ENCODE measurements at places on chromosomes 2 and 18. TPM values are rescaled to one million over a fixed set of nuclear protein-coding genes. Genes with fewer than 3 reads are reported as not detected.
A peak's percentile ranks its signal among the peaks of the same experiment; 100 is the strongest.

TMEM178A gene
- total RNA-seq = 0.16 TPM

DNA sequence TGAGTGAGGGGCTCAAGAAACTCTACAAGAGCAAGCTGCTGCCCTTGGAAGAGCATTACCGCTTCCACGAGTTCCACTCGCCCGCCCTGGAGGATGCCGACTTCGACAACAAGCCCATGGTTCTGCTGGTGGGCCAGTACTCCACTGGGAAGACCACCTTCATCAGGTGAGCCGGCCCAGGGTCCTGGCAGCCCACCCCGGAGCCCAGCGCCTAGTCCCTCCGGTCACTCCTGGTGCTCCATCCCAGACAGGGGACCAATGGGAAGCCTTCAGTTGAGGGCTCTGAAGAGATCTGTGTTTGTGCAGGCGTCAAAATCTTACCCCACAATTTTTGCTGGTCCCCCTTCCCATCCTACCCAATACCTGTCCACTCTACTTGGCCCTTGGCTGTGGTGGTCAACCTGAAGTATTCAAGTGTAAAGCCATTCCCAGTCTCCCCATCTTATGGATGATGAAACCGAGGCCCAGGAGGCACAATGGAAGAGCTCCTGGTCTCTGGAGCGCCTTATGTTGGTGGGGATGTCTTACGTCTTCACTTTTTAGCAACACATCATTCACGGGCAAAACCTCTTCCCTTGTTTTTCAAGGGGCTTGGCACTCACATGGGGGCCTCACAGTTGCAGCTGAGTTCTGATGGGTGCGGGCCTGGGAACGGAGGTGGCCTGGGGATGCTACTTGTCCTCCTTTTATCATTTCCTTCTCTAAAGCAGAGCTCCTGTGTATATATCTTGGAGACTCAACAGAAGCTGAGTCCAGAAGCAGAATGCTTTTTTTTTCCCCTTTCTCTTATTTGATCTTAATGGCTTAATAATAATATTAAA is 941 bp downstream of the EHD3 start:
- no peak for DNase-seq

HRH4 gene
- not detected for total RNA-seq

RAMP1 gene
- total RNA-seq = 0.25 TPM

GRCh38 chr18:13318731-13319501 is 100.4 kb downstream of the LDLRAD4 start:
- DNase-seq = no peak

DNA sequence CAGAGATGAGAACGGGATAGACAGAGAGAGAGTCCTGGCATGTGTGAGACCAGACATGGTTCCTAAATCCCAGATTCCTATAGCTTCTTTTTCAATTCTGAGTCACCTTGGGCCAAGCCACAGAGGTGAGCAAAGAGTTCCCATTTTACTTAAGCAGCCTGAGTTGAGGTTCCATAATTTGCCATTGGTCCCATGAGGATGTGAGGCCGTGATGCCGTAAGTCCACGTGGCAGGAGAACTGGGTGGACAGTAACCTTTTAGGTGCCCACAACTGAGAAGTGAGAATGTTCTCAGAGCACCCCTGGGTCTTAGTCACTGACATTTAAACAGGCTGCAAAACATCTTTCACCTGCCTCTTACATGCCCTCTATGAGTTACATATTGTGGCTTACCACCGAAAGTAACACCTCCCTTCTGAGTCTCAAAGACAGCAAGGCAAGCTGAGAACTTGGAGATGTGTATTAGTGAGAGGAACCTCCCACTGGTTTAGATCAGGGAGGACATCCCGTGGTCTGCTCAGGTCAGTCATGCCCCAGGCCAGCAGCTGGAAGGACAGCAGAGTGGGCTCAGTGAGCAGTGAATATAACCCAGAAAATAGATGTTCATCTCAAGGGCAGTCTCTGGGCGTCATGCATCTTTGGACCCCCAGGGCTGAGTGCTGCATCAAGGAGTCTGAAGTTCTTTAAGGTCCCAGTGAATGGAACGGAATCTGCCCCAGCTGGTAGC is 127.9 kb upstream of the LGALSL start:
- peak; percentile 66 for DNase-seq

GRCh38 chr2:22616031-22616430 is 768.9 kb upstream of the KLHL29 start:
- DNase-seq = no peak

GRCh38 chr18:26468931-26469340 is 79.4 kb downstream of the KCTD1 start:
- no peak for DNase-seq

- no peak for DNase-seq
Measured at GRCh38 chr2:210727549-210727948, 171.2 kb downstream of the CPS1 start.

SLC66A2 gene
- total RNA-seq = 30.2 TPM

GRCh38 chr18:8998481-8999217 is 103.8 kb upstream of the NDUFV2 start:
- no peak for DNase-seq

DNA sequence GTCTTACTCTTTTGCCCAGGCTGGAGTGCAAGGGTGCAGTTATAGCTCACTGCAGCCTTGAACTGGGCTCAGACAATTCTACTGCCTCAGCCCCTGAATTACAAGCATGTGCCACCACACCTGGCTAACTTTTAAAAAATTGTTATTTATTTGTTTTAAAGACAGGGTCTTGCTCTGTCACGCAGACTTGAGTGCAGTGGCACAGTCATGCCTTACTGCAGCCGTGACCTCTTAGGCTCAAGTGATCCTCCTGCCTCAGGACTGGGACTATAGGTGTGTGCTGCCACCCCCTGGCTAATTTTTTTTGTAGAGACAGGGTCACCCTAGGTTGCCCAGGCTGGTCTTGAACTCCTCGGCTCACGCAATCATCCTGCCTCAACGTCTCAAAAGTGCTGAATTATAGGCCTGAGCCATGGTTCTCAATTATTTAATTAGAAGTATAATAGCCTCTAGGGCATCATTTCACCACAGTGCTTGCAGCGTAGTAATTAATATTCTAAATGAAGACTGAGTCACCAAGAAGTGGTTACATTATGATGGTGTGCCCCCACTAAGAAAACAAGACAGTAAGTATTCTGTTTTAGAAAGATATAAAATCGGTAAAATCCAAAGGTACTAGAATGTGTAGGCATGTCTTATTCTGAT is 69.6 kb downstream of the EML4 start:
- peak; percentile 16 for DNase-seq

DNA sequence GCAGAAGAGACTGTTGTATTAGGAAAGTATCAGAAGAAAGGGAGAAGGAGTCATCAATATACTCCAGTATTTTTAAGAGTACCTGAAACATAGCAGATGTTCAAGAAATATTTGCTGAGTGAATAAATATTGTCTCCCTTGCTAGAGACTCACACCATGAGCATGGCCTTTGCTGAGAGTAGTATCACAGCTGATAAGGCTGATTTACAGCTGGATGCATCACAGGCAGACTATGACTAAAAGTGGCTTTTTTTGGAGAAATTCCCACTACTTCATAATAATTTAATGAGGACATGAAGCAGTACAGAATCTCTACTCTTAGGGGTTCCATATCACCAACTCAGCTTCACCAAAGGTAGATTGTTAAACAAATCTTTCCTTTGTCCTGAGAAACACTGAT is 373.3 kb downstream of the RBM43 start:
- no peak for DNase-seq

DNA sequence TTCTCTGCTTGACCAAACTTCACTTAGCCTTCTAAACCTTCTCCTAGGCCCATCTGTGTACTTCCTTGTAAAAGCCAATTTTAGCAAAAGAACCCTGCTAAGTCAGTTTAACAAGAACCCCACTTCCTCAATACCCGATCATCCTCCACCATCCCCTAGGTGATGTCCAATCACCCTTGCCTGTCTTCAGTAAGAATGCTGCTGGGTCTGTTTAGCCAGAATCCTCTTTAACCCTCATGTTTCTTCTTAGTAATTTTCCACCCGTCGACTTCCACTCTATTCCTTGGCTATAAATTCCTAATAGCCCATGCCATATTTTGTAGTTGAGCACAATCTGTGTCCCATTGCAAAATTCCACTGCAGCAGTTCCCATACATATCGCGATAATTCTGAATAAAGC is 780.0 kb upstream of the RAB6C start:
- DNase-seq = no peak

DNA sequence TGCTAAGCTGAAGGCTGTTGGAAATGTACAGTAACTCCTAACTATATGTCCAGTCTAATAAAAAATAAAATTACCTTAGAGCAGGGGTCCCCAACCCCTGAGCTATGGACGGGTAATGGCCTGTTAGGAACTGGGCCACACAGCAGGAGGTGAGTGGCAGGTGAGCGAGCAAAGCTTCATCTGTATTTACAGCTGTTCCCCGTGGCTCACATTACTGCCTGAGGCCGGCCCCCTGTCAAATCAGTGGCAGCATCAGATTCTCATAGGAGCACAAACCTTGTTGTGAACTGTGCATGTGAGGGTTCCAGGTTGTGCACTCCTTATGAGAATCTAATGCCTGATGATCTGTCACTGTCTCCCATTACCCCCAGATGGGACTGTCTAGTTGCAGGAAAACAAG is 73.1 kb upstream of the CXCR4 start:
- DNase-seq = no peak

GRCh38 chr2:140865837-140866236 is 1265.0 kb downstream of the LRP1B start:
- DNase-seq = no peak

GRCh38 chr2:68662466-68662865 is 19.1 kb downstream of the PROKR1 start:
- no peak for DNase-seq

GNAL gene
- 0.04 TPM for total RNA-seq

GRCh38 chr2:212536817-212537725 is 1.5 kb downstream of the ERBB4 start:
- DNase-seq = no peak

MC5R gene
- total RNA-seq = not detected

DNA sequence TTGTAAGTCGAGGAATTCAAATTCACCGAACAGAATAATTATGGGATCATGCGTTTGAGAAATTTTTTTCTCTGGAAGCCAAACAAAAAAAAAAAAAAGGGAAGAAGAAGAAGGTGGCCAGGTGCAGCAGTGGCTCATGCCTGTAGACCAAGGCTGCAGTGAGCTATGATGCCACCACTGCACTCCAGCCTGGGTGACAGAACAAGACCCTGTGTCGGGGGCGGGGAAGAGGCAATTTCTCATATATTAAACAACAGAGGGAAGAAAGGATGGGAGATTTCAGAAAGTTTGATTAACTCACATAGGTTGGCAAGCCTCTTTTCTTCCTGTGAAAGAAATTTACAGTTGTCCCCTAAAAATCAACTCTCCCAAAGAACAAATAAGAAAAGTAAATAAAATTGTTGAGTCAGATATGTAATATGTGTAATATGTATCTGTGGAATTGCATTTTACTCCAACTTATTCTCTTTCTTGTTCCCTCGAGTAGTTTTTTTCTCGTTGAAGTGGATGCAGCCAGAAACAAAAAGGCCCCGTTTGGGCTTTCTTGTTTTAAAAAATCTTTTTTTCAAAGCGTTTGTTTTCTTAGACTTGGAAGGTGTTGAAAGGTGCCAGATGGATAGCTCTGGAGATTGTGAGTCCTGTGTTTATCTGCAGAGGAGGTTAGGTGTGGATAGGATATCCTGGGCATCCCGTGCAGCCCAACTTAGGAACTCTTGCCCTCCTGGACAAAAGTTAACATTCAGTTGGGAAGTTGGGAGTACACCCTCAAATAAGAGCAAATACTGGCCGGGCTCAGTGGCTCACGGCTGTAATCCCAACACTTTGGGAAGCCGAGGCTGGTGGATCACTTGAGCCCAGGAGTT is 25.4 kb upstream of the FMNL2 start:
- no peak for DNase-seq

- DNase-seq = no peak
Measured at GRCh38 chr2:205245001-205245400, 437.3 kb upstream of the NRP2 start.

DNA sequence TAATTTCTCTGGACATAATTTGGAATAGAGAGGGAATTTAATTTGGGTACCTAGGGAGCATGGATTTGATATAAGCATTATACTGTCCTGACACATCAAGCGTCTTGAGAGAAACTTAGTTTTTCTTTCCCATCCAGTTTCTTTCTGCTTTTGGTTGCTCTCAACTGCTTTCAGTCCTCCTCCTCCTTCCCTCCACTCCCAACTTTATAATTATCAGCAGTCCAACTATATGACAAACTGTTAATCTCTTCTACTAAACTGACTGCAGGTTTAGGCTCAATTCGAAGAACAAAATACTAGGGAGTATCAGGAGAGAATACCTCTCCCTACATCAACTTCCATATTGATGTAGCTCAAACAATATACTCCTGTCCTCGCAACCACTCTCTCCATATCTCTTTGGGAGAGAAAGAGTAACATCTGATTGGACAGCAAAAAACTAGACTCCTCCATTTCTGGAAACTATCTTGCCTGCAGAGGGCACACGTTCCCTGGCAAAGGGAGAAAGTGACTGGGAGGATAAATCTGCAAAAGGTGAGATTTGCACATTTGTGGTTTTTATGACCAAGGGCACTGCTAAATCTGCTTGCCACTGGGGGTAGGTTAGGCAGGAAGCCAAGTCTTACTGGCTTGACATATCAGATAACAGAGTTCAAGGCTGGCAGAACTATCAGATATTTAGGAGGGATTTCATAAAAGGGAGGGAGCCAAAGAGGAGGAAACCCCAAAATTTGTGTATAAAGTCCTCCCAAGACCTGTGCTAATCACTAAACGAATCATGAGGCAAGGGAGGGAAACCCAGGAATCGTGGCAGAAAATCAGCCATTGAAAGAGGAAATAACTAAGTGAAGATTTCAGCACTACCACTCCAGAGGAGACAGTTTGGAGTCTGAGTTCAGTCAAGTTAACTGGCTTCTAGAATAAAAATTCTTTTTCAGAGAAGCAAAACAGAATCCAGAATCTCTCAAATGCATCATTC is 40.0 kb downstream of the ICA1L start:
- peak; percentile 59 for DNase-seq

LHCGR gene
- not detected for total RNA-seq

DNA sequence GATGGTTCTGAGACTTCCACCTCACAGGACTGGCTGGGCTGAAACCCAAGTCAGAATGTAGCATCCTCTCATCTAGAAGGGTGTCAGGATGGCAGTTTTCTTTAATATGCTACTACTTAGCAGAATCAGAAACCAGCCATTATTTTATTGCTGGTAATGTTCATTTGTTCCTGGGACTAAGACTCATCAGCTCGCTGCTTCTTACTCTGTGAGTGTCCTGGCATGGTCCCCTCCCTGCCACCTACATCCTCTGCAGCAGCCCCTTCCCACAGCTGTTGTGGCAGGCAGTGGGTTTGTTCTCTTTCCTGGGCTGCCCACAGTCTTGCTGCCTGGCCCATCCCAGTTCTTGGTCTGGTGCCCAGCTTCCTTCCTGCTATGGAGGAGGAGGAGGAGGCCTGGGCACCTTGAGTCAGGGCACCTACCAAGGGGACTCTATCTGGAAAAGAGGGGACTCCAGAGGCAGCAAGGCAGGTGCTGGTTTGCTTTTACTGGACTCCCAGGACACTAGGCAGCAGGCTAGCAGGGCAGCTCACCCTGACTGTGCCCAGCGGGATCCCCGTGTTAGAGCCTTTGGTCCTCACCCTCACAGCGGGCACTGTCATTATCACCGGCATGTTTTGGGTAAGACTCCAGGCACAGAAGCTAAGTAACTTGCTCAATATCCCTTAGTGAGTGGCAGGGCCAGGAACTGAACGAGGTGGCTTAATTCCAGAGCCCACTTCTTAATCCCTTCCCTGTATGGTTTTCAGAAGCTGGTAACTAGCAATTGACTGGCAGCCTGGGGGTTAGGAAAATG is 62.1 kb downstream of the LRRFIP1 start:
- no peak for DNase-seq

GRCh38 chr18:21242141-21242779 is at the start of gene GREB1L:
Gene GREB1L (plus strand): TSS chr18:21242232. CDS start chr18:21383519, 141,287 bp downstream.
- peak; percentile 54 for DNase-seq

Data from activated naive CD8-positive, alpha-beta T cell treated with anti-CD3 and anti-CD28 coated beads for 36 hours (primary cell).